ENCODE measurements at places on chromosomes 3 and 15.

DNA sequence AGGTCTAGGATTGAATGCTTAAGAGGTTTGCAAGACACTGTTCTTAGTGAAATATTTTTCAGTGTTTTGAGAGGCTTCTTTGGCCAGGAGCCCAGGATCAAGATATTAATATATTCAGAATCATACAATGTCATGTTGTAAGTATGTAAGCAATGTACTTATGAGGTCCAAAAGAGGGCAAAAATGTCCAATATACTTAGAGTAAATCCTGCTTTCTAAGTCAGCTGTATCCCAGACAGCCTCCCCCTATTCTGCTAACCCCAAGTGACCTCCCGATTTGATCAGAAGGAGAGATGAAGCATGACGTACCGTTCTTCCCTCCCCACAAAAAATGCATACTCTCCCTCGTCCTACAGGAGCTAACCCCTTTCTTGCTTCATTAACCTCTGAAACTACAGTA is 70.9 kb downstream of the CHAC1 start:
- DNase-seq, result no peak

DNA sequence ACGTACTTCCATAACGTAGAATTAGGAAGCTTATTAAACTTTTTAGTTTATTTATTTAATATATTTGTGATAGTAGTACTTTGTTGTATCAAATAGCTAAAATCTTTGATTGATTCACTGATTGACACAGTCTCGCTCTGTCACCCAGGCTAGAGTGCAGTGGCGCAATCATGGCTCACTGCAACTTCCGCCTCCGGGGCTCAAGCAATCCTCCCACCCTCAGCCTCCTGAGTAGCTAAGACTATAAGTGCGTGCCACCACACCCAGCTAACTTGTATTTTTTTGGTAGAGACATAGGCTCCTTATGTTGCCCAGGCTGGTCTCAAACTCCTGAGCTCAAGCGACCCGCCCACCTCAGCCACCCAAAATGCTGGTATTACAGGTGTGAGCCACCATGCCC is 5.7 kb downstream of the APH1B start:
- DNase-seq, result no peak

- DNase-seq, result no peak
These were observed 216.9 kb downstream of the ROBO2 start for GRCh38 chr3:77256584-77257503.

DNA sequence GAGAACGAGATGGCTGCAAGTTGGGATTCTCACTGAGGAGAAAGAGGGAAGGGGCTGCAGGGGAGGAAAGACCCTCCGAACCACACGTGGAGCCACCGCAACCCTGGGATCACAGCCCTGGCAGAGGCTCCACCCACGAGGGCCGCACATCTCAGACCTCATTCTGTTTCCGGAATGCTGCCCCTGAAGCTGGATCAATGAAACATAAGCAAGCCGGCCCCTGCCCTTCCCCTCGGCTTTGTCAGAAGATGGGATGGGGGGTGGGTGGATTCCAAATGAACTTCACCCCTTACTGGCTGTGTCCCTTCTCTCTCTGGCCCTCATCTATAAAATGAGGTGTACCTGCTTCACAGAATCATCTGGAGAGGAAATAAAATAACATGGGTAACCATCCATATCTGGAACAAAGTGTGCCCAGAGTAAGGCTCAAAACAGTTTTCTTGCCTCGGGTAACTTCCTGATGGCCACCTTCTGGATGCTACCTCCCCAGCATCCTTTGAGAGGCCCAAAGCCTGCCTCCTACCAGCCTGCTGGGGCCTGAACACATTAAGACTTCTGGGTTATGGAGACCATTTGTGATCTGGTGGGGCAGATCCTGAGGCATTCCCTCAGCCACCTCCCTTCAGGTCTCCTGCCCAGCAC is 4.6 kb upstream of the CCDC9B start:
- DNase-seq, result no peak

GRCh38 chr3:65170390-65171042 is 482.7 kb upstream of the ADAMTS9 start:
- no peak for DNase-seq

GRCh38 chr3:111493276-111493675 is 48.7 kb upstream of the CD96 start:
- DNase-seq, result no peak

GRCh38 chr3:151459358-151459757 is 1.5 kb downstream of the IGSF10 start:
- DNase-seq, result no peak

DNA sequence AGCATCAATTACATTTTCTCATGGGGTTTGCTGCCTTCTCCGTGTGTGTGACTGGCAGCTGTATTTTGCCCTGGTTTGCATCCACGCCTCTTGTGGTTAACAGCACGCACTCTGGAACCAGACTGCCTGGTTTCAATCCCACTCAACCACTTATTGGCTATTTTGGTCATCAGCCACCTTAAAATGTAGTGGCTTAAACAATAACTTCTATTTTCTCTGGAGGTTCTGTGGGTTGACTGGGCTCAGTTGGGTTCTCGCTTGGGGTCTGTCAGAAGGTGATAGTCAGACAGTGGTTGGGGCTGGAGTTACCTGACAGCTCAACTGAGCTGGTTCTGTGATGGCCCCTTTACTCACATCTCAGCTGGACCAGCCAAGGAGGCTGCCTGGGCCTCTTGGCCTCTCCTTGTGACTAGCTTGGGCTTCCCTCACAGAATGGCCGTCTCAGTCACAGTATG is 36.8 kb downstream of the EHD4 start:
- DNase-seq, result no peak

- no peak for DNase-seq
These were observed 115.4 kb upstream of the GBE1 start for GRCh38 chr3:81876826-81877225.

DNA sequence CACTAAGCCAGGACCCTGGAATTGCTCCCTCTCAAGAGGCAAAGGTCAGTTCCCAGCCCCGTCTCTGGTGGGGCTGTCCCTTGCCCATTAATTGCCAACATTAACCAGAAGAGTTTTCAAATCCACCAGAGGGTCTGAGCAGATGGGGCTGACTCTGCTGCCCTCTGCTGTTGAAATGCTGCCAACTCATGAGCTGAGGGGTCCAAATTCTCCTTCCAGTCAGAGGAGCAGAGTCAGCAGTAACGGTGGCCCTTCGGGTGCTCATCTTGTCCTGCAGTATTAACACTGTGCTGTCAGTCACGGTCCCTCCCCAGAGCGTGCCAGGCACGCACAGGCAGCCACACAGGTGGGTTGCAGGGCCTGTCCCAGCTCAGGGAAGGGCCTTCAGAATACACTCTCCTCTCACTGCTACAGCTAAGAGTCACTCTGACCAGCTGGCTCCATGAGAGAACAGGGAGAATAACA is 10.7 kb upstream of the SPTBN5 start:
- DNase-seq, result peak; percentile 54

GRCh38 chr3:66494959-66495667 is 5.7 kb downstream of the LRIG1 start:
- no peak for DNase-seq

GRCh38 chr15:42632105-42632675 is 56.8 kb downstream of the STARD9 start:
- no peak for DNase-seq

- no peak for DNase-seq
These were observed 88.1 kb downstream of the ADAMTS9 start for GRCh38 chr3:64599651-64600050.

DNA sequence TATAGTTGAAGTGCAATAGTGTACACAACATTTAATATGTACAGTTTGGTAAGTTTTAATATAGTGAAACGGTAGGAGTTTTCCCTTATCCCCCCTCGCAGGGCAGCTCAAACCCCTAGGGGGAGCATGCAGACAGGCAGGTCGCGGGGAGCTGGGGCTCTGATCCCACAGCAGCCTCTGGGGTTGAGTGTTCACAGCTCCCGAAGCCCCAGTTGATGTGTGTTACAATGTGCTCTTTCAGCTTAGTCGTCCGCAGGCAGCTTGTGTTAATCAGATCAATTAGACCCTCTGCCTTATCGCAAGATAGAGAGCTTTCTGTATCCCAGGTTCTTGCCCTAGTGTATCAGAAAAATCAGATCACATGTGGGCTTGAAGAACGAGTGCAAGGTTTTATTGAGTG is 143.1 kb upstream of the CHRNA7 start:
- no peak for DNase-seq

- DNase-seq, result no peak
These were observed 84.5 kb upstream of the ATP10A start for GRCh38 chr15:25947323-25948314.

DNA sequence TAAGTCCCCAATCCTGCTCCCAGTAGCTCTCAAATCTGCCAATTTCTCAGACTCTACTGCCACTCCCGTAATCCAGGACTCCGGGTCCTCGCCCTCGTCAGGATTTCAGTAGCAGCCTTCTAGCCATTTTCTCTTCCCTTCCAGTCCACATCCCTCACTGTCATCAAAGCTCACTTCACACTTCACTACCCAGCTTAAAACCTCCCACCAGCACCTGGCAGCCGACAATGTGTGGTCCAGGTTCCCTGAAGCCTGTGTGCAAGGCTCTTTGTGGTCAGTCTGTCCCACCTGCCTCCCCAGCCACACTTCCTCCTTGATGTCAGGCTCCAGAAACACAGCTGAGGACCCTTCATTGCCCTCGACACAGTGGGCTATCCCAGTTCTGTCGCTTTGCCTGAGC is 304.5 kb upstream of the ROPN1 start:
- DNase-seq, result no peak

GRCh38 chr3:45199837-45200648 is 26.0 kb downstream of the TMEM158 start:
- DNase-seq, result no peak

GRCh38 chr3:144831955-144832716 is 860.5 kb downstream of the DIPK2A start:
- DNase-seq, result no peak

DNA sequence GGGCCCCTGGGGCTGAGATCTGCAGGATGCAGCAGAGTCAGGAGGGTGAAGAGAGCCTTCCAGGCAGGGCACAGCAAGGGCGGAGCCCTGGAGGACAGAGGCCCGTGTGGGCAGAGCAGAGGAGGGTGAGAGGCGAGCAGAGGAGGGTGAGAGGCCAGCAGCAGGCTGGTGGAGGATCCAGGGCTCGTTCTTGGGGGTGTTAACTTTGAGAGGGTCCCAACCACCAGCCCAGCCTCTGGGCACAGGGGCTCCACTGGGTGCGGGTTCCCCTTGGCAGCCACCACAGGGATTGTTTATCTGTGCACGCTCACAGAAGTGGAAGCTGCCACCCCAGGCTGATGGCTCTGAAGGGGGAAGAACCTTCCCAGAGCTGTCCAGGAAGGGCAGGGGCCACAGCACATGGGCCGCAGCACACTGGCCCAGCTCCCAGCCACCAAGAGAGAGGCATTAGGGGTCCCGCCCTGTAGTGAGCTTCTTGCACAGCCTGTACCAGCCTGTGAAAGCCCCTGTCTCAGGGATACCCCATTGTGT is 9.3 kb upstream of the PLXND1 start:
- DNase-seq, result no peak

DNA sequence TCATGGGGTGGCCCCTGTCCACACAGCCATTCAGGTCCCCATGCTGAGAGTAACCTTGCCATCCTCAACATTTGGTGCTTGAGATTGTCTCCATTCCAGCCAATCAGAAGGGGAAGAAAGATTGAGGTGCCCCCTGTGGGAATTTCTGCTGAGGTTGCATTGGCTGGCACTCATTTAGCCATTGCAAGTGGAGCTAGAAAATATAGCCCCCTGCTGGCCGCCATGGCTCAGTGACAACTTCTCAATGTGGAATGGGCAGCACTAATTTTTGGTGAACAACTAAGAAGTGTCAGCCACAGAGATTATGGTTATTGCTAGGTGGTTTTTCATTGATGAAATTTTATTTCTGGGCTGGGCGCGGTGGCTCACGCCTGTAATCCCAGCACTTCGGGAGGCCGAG is 22.0 kb downstream of the COL6A6 start:
- no peak for DNase-seq

- DNase-seq, result no peak
These were observed at the start of gene LRRK1 for GRCh38 chr15:100918690-100919480. Gene LRRK1 (plus strand): TSS chr15:100919357. CDS start chr15:100924633, 5,276 bp downstream.

- no peak for DNase-seq
These were observed 36.0 kb downstream of the MCF2L2 start for GRCh38 chr3:183392186-183393034.

- DNase-seq, result no peak
These were observed 1.7 kb upstream of the NME9 start for GRCh38 chr3:138331143-138331894.

- no peak for DNase-seq
These were observed 69.3 kb upstream of the RPL35A start for GRCh38 chr3:197880491-197881269.

- no peak for DNase-seq
These were observed 51.0 kb downstream of the MME start for GRCh38 chr3:155131104-155131503.

GRCh38 chr3:29415482-29416223 is 134.8 kb downstream of the RBMS3 start:
- no peak for DNase-seq

- DNase-seq, result no peak
These were observed 157.2 kb upstream of the MYRIP start for GRCh38 chr3:39651993-39652739.

GRCh38 chr3:40073310-40074007 is 236.0 kb upstream of the EIF1B start:
- no peak for DNase-seq

DNA sequence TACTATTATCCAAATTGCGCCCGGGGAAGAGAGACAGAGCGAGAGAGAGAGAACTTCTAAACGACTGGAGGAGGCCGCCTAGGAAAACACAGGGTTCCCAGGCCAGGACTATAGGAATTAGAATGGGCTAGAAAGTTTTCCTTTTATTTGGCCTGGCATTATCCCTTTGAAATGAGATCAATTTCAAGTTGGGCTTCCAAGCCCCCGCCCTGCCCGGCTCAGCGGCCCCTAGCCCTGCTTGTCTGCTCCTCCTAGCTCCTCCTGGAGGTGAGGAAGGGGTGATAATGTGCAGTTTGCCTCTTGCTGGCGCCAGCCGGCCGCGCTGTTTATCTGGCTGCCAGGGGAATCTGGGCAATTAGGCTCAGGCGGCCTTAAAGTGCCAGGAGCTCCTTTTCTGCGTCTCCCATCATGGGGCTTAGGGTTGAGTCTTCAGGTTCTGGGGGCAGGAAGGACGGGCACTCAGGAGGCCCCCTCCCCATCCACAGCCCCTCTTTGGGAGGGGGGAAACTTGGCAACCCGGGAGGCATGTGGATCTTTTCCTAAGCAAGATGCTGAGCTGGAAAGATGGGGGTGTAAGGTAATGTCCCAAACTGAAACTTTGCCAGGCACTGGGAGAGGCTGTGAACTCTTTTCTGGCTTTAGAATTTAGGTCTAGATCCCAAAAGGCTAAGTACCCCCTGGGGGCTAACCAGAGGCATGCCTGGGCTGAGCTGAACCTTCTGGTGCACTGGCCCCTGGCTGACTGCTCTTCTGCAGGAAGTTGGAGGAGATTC is 5.5 kb downstream of the SMAD6 start:
- no peak for DNase-seq

GRCh38 chr3:172270557-172271166 is 177.6 kb downstream of the GHSR start:
- no peak for DNase-seq

GRCh38 chr15:56199038-56199437 is 44.6 kb downstream of the RFX7 start:
- DNase-seq, result no peak

GRCh38 chr15:91890614-91891013 is 37.1 kb downstream of the SLCO3A1 start:
- DNase-seq, result no peak

Measured in stimulated activated CD4-positive, alpha-beta T cell treated with anti-CD3 and anti-CD28 coated beads, TNF-alpha, amount 100 ng/mL, for 4 hours (primary cell).